Anterior cingulate cortex (tissue), 58 donors: ENCODE measurements at places on chromosomes 7 and 10.

DNA sequence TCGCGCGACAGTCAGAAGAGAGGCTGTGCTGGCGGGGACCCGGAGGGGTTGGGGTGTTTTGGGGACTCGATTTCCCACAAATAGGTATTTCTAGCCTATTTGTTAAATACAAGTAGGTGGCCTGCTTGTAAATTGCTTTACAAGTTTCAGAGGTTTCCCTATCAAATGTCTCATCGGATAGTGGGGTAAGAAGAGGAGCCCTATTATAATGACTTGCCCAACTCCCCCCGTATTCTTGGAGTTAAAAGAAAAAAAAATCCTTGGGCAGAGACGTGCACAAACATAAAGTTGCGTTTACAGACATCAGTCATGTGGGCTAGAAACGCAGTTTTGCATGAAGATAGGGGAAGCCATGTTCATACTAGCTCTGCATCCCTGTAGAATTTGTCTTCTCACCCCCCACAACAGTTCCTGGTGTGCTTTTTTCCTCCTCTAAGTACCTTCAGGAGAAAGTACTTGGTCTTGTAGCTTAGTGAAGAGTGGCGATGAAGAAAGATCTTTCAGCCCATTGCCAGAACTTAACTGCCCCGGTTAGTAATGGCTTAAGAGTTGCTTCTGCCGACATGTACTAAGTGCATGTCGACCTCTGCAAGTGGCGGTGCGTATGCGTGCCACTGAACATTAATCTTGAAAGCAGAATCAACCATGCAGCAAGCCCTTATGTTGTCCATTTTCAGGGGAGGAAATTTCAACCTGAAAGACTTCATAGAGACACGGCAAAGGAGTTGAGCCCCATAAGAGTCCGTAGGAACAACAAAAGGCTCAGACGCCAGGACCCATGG, 832 bp upstream of the TIAL1 start:
- DNase-seq: no peak

- no peak for DNase-seq
Observed at GRCh38 chr7:21542891-21543527, at the start of gene DNAH11. Gene DNAH11, plus strand, starts transcription at chr7:21543039. Its CDS starts 207 bp downstream, at chr7:21543246.

- DNase-seq: no peak
Observed at GRCh38 chr7:130084037-130084875, 13.9 kb downstream of the KLHDC10 start.

GRCh38 chr10:102656026-102656425, 11.7 kb downstream of the TRIM8 start:
- no peak for DNase-seq

DNA sequence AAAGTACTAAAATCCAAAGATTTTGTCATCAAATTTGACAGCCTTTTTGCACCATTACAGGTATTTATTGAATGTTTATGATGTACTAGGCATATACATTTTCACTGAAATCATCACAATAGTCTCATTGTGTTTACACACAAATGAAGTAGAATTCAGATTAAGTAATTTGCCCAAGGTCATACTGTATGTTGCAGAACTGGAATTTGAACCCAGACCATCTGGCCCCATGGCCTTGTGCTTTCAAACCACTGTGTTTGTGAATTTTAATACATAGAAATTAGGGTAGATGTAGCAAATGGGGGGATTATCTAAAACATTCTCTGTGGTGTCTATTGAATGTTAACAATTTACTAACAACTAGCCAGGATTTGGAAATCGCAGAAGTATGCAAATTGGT, 94.8 kb downstream of the POLL start:
- no peak for DNase-seq

- no peak for DNase-seq
Observed at GRCh38 chr7:4552985-4553384, 129.1 kb upstream of the FOXK1 start.

- no peak for DNase-seq
Observed at GRCh38 chr7:90701021-90701420, 104.9 kb downstream of the CDK14 start.
